ENCODE measurements at places on chromosomes 12 and 14. TPM values are rescaled to one million over a fixed set of nuclear protein-coding genes. Genes with fewer than 3 reads are reported as not detected.

GNB3 gene
- 2.7 TPM for total RNA-seq

KRT85 gene
- total RNA-seq, result not detected

ST8SIA1 gene
- 4.7 TPM for total RNA-seq

SMOC1 gene
- total RNA-seq, result 7.3 TPM

GZMH gene
- not detected for total RNA-seq

SDR9C7 gene
- total RNA-seq, result not detected

DNA sequence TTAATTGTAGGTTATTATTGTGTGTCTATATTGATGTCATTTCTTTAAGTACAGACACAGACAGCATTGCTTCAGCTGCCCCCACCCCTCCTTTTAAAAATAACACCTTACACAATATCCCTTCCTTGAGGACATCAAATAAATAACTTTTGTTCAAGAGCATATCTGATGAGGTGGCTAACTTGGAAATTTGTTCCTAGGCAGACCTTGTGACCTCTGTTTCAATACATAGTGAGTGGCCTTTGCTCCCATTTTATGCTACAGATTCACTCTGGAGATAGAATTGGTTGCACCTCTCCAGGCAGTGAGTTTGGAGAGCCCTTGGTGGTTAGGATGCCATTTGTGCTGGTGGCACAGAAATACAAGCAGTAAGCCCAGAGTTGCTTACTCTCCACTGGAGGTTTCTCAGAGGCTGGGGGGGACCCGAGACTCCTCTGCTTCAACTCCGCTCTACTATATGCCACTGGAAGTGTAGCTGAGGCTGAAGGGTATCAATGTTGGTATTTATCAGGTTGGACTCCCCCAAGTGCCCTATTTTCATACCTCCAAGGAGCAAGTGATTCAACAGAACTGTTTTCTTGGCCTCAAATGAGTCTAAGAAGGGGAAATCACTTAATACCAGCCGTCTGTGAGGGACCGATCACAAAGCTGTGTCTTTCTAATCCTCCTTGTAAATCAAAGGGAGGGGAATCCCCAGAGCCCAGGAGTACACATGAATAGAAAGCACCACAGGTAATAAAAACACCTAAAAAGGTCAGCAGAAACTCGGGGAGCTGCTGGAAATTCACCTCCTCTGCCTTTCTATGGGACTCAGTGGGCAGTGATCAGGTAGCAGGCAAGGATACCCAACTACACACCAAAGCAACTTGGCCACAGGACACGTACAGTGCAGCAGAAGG, 463.1 kb downstream of the RAD51B start:
- no peaks in the 10 kb centered on the region for H3K36me3 ChIP-seq
- H3K4me1 ChIP-seq, result peaks cover 60% of the 10 kb centered on the region
- H3K27ac ChIP-seq, result no peak overlapping the region
- no peaks in the 10 kb centered on the region for H3K27me3 ChIP-seq
- no peak for DNase-seq

- peaks cover 19% of the 10 kb centered on the region for H3K4me1 ChIP-seq
- no peak overlapping the region for H3K27ac ChIP-seq
- peak overlapping the region; percentile 35 for H3K4me3 ChIP-seq
- DNase-seq, result no peak
- H3K36me3 ChIP-seq, result no peaks in the 10 kb centered on the region
Measured at GRCh38 chr12:71440345-71440762, 756 bp downstream of the LGR5 start.

GRCh38 chr14:66435683-66436082, 50.5 kb upstream of the CCDC196 start:
- no peak overlapping the region for H3K4me3 ChIP-seq
- H3K4me1 ChIP-seq, result no peaks in the 10 kb centered on the region
- H3K36me3 ChIP-seq, result no peaks in the 10 kb centered on the region
- no peaks in the 10 kb centered on the region for H3K27me3 ChIP-seq
- no peak for DNase-seq
- no peak overlapping the region for H3K27ac ChIP-seq

- no peak for DNase-seq
- no peaks in the 10 kb centered on the region for H3K27me3 ChIP-seq
- peaks cover 8% of the 10 kb centered on the region for H3K36me3 ChIP-seq
- H3K4me1 ChIP-seq, result no peaks in the 10 kb centered on the region
- H3K27ac ChIP-seq, result no peak within 1 kb of the TSS
Measured at GRCh38 chr12:57250956-57251355, at the start of gene STAC3. Gene STAC3, minus strand, starts transcription at chr12:57251187. Its CDS starts 1,551 bp downstream, at chr12:57249636.

GRCh38 chr12:114409852-114410600, 4.1 kb upstream of the TBX5 start:
- no peak for DNase-seq
- H3K27ac ChIP-seq, result no peak overlapping the region
- H3K4me1 ChIP-seq, result peaks cover 14% of the 10 kb centered on the region

DNA sequence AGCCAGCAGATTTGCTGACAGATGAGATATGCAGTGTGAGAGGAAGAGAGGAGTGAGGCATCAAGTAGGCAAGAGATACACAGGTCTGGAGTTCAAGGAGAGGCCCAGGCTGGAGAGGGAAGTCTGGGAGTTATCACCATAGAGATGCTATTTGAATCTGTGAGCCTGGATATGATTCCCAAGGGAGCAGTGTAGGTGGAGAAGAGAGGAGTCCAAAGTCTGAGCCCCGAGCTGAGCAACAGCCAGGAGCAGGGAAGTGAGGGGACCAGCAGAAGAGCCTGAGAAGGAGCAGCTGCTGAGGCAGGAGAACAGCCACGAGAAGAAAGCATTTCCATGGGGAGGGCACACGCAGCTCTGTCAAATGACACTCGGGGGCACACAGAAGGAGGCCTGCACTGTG, 20.2 kb upstream of the NXPH4 start:
- peaks cover 68% of the 10 kb centered on the region for H3K36me3 ChIP-seq
- no peaks in the 10 kb centered on the region for H3K4me1 ChIP-seq
- H3K27ac ChIP-seq, result no peak overlapping the region
- H3K27me3 ChIP-seq, result no peaks in the 10 kb centered on the region

- H3K27ac ChIP-seq, result no peak overlapping the region
- no peaks in the 10 kb centered on the region for H3K27me3 ChIP-seq
- no peak for DNase-seq
- no peaks in the 10 kb centered on the region for H3K4me1 ChIP-seq
Measured at GRCh38 chr14:87901236-87901635, 91.7 kb downstream of the GALC start.

DNA sequence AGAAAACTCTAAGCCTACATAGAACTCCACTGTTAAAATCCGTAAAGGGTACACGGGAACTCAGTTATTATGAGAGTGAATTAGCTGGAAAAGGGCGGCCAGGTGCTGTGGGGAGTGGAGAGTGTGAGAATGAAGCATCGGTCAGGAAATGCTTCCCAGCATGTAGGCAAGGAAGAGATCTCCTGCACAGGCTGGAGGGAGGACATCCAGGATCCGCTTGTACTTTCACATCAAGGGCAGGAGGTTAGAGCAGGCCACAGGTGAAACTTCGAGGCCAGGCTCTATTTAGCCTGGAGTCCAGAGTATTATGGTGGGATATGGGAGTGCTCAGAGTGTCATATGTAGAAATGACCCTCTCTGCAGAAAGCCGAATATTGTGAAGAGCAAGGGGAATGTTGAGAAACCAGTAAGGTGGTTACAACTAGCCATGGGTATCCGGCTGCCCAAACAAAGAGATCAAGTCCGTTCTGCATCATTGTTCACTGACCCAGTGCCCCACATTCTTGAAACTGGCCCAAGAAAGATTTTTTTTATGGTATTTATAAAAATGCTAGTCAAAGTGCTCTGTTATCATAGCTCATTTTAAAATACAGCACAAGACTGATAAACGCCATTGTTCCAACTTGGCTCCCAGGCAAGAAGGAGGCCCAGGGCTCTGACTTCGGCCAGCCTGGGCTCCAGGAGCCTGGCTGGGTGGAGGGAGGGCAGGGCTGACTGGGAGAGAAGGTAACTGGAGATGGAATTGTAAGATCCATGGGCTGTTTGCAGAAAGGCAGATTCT, 79.4 kb upstream of the HIF1A start:
- peak; percentile 70 for DNase-seq
- H3K27ac ChIP-seq, result peak overlapping the region; percentile 97
- H3K4me3 ChIP-seq, result no peak overlapping the region
- no peaks in the 10 kb centered on the region for H3K27me3 ChIP-seq

- peak overlapping the region; percentile 99 for H3K27ac ChIP-seq
- H3K4me1 ChIP-seq, result no peaks in the 10 kb centered on the region
- H3K27me3 ChIP-seq, result no peaks in the 10 kb centered on the region
- peak; percentile 28 for DNase-seq
- peak overlapping the region; percentile 67 for H3K4me3 ChIP-seq
- H3K36me3 ChIP-seq, result peaks cover 12% of the 10 kb centered on the region
Measured at GRCh38 chr14:36513012-36513420, 7.0 kb downstream of the NKX2-1 start.

DNA sequence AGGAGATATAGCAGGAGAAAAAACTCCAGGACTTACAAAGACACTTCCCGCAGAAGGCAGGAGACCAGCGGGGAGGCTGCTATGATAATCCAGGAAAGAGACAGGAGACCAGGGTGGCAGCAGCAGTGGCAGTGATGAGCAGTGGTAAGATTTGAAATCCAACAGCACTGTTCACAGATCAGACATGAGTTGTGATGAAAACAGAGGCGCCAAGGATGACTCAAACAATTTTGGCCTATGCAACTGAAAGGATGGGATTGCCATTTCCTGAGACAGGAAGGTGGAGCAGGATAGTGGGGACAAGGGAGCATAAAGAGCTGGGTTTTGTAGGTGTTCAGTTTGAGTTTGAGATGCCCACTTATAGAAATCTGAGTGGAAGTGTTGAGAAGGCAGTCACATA, 108.6 kb upstream of the DYRK2 start:
- no peaks in the 10 kb centered on the region for H3K36me3 ChIP-seq
- no peak overlapping the region for H3K4me3 ChIP-seq
- no peaks in the 10 kb centered on the region for H3K4me1 ChIP-seq
- no peaks in the 10 kb centered on the region for H3K27me3 ChIP-seq
- DNase-seq, result no peak
- H3K27ac ChIP-seq, result no peak overlapping the region

DNA sequence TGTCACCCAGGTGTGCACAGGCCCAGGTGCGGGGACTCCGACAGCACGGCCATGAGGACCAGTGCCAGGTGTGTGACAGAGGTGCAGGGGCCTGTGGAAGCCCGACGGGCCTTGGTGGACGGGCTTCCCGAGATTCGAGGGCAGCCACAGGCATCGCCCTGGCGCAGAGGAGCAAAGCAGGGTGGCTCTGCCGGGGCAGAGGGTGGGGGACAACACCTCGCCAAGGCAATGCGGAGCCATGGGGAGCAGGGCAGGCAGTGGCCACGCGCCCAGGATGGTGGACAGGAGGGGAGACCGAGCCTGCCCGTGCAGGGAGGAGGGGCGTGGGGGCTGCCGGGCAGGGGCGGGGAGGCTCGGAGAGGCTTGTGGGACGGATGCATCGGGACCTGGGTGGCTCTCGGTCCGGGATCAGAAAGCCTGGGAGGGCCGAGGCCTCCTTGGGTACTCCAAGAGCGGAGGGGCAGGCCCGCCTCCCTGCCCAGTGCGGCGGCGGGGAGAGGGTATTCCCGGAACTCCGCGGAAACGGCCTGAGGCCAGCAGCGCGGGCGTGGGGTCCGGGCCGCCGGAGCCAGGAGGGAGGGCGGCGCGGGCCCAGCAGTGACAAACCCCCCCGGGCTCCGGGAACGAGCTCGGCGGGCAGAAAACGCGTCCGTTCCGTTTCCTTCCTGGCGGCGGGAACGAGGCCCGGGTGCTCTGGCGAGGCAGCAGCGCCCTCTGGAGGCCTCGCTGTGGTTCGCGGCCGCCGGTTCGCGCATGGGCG, 1.6 kb downstream of the TMEM121 start:
- no peaks in the 10 kb centered on the region for H3K36me3 ChIP-seq
- peak; percentile 78 for DNase-seq
- H3K27me3 ChIP-seq, result no peaks in the 10 kb centered on the region
- peaks cover 15% of the 10 kb centered on the region for H3K4me1 ChIP-seq
- H3K27ac ChIP-seq, result peak overlapping the region; percentile 32

DNA sequence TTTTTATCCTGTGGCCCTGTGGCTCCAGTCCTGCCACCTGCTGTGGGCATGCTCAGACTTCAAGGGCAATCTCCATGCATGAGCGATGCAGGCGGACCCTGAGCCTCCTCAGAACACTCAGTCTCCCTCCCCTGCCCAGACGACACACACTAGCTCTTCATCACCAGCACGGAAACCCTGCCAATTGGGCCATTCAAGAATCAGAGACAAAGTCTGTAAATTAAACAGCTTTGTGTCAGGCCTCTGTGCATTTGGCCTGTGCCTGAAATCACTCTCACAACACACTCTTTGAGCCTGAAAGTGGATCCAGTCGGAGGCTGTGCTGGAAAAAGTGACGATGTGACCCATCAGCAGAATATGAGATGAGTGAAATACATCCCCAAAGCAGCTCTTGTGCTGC, 12.5 kb downstream of the POU6F1 start:
- no peak overlapping the region for H3K4me3 ChIP-seq
- no peaks in the 10 kb centered on the region for H3K36me3 ChIP-seq
- DNase-seq, result peak; percentile 79
- H3K27ac ChIP-seq, result peak overlapping the region; percentile 56

DNA sequence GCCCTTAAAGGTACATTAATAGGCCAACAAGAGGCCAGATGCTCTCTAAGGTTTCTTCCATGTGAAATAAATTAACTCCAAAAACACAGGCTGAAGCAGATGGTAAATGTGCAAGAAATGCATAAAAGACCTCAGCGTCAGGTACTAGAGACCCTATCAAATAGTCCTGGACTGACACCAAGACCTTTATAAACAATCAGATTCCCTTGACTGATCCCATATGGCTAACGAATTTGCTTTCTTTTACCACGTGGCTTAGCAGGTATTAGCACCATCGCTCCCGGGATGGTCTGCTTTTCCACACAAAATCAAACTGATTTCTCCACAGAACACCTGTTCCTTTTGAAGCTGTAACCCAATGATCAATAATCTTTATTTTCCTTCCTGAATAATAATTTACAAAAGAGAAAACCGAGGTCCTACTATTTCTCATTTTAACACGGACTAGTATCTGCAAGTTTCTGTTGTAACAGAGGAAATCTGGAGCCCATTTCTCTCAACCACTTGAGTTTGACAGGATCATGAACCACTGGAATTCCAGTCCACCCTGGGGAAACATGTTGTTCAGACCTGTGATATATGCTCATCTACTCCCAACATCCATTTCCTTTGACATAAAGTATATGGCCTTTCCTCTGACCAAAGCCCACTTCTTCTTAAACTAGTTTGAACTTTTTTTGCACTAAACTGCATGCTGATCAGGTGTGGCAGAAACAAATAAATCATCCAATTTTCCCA, 48.2 kb upstream of the DAAM1 start:
- no peak for DNase-seq
- H3K4me1 ChIP-seq, result no peaks in the 10 kb centered on the region
- H3K27ac ChIP-seq, result no peak overlapping the region
- H3K36me3 ChIP-seq, result no peaks in the 10 kb centered on the region

DNA sequence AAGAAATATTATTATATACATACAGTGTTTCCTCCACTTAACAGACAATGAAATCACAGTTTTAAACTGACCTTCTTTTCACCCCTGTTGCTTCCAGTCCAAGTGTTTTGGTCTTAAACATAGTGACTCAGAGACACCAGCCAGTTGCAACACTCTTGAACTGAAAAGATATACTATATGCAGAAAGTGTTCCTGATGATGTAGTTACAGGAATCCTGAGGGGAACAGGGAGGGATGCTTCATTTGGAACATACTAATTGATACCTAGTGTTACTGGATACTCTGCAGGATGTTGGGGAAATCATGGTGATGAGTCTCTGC, 420.8 kb downstream of the CCDC91 start:
- no peak for DNase-seq
- no peak overlapping the region for H3K4me3 ChIP-seq
- H3K36me3 ChIP-seq, result no peaks in the 10 kb centered on the region
- H3K4me1 ChIP-seq, result no peaks in the 10 kb centered on the region
- H3K27me3 ChIP-seq, result no peaks in the 10 kb centered on the region
